ELF-1 (cell line): ENCODE measurements at places on chromosomes 1 and 21.

DNA sequence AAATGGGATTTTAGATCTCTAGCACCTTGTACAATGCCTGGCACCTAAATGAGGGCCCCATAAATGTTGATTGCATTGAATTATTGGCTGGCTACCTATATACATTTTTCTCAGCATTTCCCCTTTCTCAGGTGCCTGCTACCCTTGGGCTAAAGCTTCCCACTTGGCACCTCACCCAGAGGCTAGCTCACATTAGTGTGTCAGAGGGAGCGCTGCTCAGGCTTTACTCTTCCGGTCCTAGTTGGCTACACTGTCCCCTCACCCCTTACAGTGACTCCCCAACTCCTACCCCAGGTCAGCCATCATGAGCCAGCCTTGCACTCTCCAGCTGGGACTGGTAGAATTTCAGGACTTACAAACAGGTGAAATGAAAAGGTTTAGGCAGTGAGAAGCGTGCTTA lies 9.5 kb downstream of the TRAF5 start:
- DNase-seq: no peak

DNA sequence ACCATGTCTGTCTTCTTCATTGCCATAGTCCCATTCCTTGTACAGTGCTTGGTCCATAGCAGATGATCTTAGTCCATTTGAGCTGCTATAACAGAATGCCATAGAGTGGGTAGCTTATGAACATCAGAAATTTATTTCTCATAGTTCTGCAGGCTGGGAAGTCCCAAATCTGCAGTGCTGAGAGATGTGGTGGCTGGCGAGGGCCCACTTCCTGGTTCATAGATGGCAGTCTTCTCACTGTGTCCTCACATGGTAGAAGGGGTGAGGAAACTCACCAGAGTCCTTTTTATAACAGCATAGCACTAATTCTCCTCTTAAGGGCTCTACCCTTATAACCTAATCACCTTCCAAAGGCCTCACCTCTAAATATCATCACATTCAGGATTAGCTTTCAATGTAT lies 23.1 kb upstream of the RAP1A start:
- no peak for DNase-seq

GRCh38 chr1:227767401-227768124 lies 32.3 kb downstream of the SNAP47 start:
- no peak for DNase-seq

GRCh38 chr1:180508725-180509097 lies 6.3 kb upstream of the ACBD6 start:
- DNase-seq: no peak

DNA sequence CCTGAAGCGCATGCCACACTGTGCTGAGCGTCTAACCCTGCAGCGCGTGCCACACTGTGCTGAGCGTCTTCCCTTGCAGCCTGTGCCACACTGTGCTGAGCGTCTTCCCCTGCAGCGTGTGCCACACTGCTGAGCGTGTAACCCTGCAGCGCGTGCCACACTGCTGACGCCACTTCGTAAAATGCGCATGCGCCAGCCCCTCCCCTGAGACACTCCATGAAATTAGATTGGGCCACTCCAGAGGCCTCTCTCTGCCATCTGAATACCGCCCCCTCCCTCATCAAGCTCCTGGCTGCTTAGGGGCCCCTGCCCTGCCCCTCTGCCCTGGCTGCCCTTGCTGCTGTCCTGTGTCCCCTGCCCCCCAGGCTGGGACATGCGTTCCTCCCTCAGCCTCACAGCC lies 84.8 kb downstream of the POFUT2 start:
- peak; percentile 85 for DNase-seq

GRCh38 chr1:188128761-188129160 lies 1300.0 kb downstream of the PLA2G4A start:
- DNase-seq: peak; percentile 24
